Uterus (tissue), 4 donors: ENCODE measurements at places on chromosomes 5 and 9. TPM values are rescaled to one million over a fixed set of nuclear protein-coding genes. Genes with fewer than 3 reads are reported as not detected.

NDUFB6 gene
- total RNA-seq: 73.8 TPM

- no peaks in the 10 kb centered on the region for H3K27me3 ChIP-seq
- H3K36me3 ChIP-seq: no peaks in the 10 kb centered on the region
- H3K4me3 ChIP-seq: no peak overlapping the region
Observed at GRCh38 chr9:113910036-113910639, 34.0 kb downstream of the ZNF618 start.

GRCh38 chr9:129901993-129902739 lies 66.9 kb downstream of the USP20 start:
- no peak for DNase-seq
- no peaks in the 10 kb centered on the region for H3K36me3 ChIP-seq
- no peaks in the 10 kb centered on the region for H3K4me1 ChIP-seq
- H3K27ac ChIP-seq: peak overlapping the region; percentile 22
- no peak overlapping the region for H3K4me3 ChIP-seq

FAM78A gene
- 3.3 TPM for total RNA-seq

DNA sequence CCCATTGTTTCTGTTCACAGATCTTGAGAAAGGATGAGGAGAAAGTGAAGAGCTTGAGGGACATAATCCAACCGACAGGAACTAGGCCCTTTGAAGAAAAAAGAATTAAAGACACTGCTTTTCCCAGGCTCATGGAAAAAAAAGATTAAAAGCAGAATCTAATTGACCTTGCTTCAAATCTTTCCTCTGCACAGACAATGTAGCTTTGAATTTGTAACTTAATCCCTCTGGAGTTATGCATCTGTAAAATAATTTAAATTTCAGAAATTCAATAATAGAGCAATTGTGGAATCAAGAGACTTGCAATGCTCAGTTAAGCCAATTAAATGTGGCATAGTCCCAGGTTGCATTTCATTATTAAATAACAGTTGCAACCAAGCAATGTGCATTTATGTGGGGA lies 64.6 kb downstream of the SVEP1 start:
- no peak for DNase-seq
- no peaks in the 10 kb centered on the region for H3K36me3 ChIP-seq
- H3K27ac ChIP-seq: no peak overlapping the region

- no peak overlapping the region for H3K4me3 ChIP-seq
- H3K4me1 ChIP-seq: no peaks in the 10 kb centered on the region
- DNase-seq: no peak
- no peak overlapping the region for H3K27ac ChIP-seq
Observed at GRCh38 chr5:9869616-9870288, 239.6 kb upstream of the TAS2R1 start.

- no peaks in the 10 kb centered on the region for H3K36me3 ChIP-seq
- peak; percentile 37 for DNase-seq
Observed at GRCh38 chr9:99822109-99822805, 572 bp downstream of the NR4A3 start.

STPG3 gene
- not detected for total RNA-seq

TMEM174 gene
- total RNA-seq: not detected

DNA sequence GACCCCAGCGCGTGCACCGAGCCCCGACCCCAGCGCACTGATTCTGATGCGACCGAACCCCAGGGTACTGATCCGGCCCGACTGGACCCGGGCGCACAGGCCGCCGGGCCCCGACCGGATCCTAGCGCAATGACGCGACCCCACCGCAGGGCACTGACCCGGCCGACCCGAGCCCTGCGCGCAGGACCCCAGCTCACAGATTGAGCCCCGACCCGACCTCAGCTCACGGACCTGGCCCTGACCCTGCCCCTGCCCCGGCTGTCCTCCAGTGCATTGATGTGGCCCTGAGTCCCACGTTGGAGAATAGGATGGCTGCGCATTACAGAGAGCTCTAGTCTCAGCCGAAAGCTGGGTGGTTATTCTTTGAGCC lies 438 bp downstream of the TRIP13 start:
- no peaks in the 10 kb centered on the region for H3K27me3 ChIP-seq
- no peak overlapping the region for H3K27ac ChIP-seq
- no peak for DNase-seq

GRCh38 chr9:126347911-126348760 lies 21.5 kb downstream of the MVB12B start:
- H3K4me3 ChIP-seq: no peak overlapping the region
- H3K27me3 ChIP-seq: no peaks in the 10 kb centered on the region
- no peaks in the 10 kb centered on the region for H3K4me1 ChIP-seq
- DNase-seq: no peak
- H3K27ac ChIP-seq: no peak overlapping the region

POU5F2 gene
- 3.1 TPM for total RNA-seq

PCDHB3 gene
- 6.9 TPM for total RNA-seq

DNA sequence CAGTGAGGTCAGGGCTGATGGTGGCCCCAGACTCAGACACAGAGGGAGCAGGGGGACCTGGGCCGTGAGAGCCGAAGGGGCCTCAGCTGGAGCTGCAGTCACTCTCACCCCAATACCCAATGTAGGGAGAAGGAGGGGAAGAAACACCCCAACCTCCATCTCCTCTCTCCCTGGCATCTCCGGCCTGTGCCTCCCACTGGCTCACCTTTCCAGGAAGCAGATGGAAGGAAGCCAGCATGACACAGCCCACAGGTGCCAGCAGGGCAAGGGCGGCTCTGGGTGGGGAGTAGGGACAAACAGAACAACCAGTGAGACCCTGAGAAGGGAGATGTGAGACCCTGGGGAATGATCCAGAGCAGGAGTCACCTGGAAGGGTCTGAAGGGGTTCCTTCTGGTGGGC lies 3.0 kb upstream of the CRB2 start:
- H3K27me3 ChIP-seq: no peaks in the 10 kb centered on the region
- no peaks in the 10 kb centered on the region for H3K4me1 ChIP-seq
- H3K4me3 ChIP-seq: no peak overlapping the region
- H3K27ac ChIP-seq: no peak overlapping the region
- no peak for DNase-seq

- peak overlapping the region; percentile 14 for H3K4me3 ChIP-seq
- DNase-seq: no peak
- no peaks in the 10 kb centered on the region for H3K4me1 ChIP-seq
- H3K27ac ChIP-seq: no peak overlapping the region
Observed at GRCh38 chr9:130714586-130715110, 21.1 kb downstream of the EXOSC2 start.

DNA sequence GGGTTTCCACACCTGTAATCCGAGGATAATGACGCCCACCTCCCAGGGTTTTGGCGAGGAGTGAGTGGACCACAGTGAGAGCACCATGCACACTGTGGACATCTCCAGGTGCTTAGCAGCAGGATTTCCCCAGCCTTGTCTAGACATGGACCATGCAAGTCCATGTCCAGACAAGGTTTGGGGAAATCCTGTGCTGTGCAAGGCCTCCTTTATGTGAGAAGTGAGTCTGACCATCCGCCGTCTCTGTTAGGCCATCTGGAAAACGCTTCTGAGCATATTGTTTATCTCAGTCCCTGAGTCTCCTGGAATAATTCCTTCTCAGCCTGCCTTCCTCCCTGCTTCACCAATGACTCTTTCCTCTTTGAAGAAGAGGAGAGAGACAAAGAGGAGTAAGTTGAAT lies 26.2 kb upstream of the TNFAIP8 start:
- H3K27ac ChIP-seq: peak overlapping the region; percentile 60
- H3K27me3 ChIP-seq: no peaks in the 10 kb centered on the region
- DNase-seq: no peak
- H3K4me3 ChIP-seq: no peak overlapping the region

GRCh38 chr5:173534031-173534430 lies 82.4 kb downstream of the BOD1 start:
- H3K36me3 ChIP-seq: no peaks in the 10 kb centered on the region
- DNase-seq: no peak
- no peaks in the 10 kb centered on the region for H3K27me3 ChIP-seq

CCDC152 gene
- total RNA-seq: not detected

GRCh38 chr9:117224695-117225094 lies 190.2 kb downstream of the ASTN2 start:
- no peak overlapping the region for H3K27ac ChIP-seq
- no peak overlapping the region for H3K4me3 ChIP-seq
- no peaks in the 10 kb centered on the region for H3K4me1 ChIP-seq

- H3K27me3 ChIP-seq: no peaks in the 10 kb centered on the region
- H3K27ac ChIP-seq: no peak overlapping the region
- no peak for DNase-seq
- H3K4me1 ChIP-seq: no peaks in the 10 kb centered on the region
Observed at GRCh38 chr5:80177236-80177635, 78.6 kb downstream of the SERINC5 start.

DNA sequence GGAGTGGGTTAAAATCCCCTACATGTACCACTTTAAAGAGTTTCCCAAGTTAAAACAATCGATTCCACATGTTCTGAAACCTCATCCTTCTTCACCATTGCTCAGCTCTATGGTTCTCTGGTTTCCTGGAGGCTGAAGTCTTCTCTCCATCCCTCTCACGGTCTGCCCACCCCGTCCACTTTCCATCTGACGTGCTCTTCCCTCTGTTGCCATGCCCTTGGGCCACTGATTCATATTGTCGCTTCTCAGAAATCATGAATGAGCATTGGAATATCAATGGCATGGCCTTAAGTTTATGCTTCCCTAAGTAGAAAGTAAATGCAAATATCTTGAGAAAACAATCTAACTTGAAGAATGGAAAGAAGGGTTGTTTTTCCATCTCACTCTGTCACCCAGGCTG lies 30.9 kb downstream of the GDNF start:
- no peak overlapping the region for H3K27ac ChIP-seq
- H3K4me3 ChIP-seq: no peak overlapping the region
- no peaks in the 10 kb centered on the region for H3K36me3 ChIP-seq
- no peaks in the 10 kb centered on the region for H3K4me1 ChIP-seq
- no peak for DNase-seq

CERCAM gene
- 52.3 TPM for total RNA-seq

PRRC2B gene
- total RNA-seq: 81.5 TPM

- no peaks in the 10 kb centered on the region for H3K4me1 ChIP-seq
- no peaks in the 10 kb centered on the region for H3K27me3 ChIP-seq
- no peak overlapping the region for H3K27ac ChIP-seq
- no peaks in the 10 kb centered on the region for H3K36me3 ChIP-seq
- no peak for DNase-seq
- H3K4me3 ChIP-seq: no peak overlapping the region
Observed at GRCh38 chr9:125851979-125852378, 104.8 kb downstream of the PBX3 start.

PLEKHG4B gene
- total RNA-seq: under 0.01 TPM

DNA sequence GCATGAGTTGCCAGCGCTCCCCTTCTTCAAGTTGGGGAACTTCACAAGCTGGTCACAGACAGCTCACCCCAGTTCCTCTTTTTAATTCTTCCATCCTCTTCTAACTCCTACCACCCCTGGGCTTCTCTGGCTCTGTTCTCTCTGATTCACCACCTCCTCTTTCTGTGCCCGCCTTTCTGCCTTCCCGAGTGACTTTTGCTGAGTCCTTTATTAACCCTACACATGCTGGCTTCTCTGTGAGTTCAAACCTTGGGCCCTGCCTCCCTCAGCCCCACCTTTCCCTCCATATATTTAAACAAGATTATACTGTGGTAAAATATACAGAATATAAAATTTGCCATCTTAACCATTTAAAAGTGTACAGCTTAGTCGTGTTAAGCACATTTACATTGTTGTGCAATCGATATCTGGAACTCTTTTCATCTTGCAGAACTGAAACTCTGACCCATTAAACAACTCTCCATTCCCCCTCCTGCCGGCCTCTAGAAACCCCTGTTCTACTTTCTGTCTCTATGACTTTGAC lies 32.0 kb downstream of the SLC46A2 start:
- no peaks in the 10 kb centered on the region for H3K4me1 ChIP-seq
- no peaks in the 10 kb centered on the region for H3K36me3 ChIP-seq
- H3K27me3 ChIP-seq: no peaks in the 10 kb centered on the region
- H3K27ac ChIP-seq: no peak overlapping the region
- DNase-seq: no peak
- no peak overlapping the region for H3K4me3 ChIP-seq

COL23A1 gene
- total RNA-seq: not detected

OTULINL gene
- 16.1 TPM for total RNA-seq
